ENCODE measurements at places on chromosomes 6 and 20.

- DNase-seq, result no peak
These were observed 39.2 kb upstream of the TPD52L1 start for GRCh38 chr6:125114248-125114858.

GRCh38 chr6:96466147-96466863 lies 55.3 kb upstream of the UFL1 start:
- no peak for DNase-seq

DNA sequence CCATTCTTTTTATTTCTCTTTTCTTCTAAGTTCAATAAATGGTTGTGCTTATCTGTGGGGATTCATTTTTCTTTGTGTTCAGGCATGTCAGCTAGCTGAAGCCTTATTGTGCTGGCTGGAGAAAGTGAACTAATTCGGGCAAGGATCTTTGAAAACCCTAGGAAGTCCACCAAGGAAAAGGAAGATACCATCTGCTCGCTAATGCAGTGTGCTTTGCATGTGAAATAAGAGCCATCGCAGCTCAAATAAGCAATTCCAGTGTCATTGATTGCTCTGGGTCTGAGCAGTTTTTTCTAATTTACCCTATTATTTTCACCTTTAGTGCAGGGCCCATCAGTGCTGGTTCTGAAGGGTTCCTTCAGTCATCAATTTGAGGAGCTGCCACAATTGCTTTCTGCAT lies 309.4 kb upstream of the SOX4 start:
- no peak for DNase-seq

DNA sequence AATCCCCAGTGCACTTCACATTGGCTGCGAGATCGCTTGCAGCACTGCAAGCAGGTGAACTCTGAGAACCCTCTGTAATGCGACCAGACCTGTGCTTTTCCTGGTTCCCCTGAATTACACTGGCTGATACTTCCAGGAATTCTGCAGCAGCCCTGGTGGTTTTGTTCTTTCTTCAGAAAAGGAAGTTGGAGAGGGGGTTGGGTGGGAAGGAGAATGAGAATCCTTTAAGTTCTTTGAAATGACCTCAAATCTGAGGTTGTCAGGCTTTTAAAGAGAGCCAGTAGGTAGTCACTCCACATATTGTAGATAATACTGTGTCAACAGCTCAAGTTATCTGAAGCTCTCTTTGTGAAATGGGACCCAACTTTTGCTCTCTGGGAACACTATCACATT lies 62.4 kb downstream of the GCNT2 start:
- DNase-seq, result no peak

GRCh38 chr6:28585335-28585734 lies 59.7 kb downstream of the GPX5 start:
- DNase-seq, result no peak

- DNase-seq, result no peak
These were observed 116.5 kb downstream of the TRDN start for GRCh38 chr6:123520217-123520616.

- DNase-seq, result no peak
These were observed 2.3 kb downstream of the ARFRP1 start for GRCh38 chr20:63705232-63706026.

GRCh38 chr6:15087186-15087589 lies 158.7 kb upstream of the JARID2 start:
- no peak for DNase-seq

DNA sequence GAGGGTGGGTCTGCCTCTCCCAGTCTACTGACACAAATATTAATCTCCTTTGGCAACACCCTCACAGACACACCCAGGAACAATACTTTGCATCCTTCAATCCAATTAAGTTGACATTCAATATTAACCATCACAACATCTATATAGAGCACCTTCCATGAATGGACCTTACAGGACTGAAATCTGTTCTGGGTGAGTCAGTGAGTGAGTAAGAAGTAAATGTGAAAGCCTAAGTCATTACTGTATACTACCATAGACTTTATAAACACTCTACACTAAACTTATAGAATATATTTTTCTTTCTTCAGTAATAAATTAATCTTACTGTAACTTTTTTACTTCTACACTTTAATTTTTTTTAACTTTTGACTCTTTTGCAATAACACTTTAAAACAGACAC lies 993.8 kb upstream of the MAP3K7 start:
- DNase-seq, result no peak

- no peak for DNase-seq
These were observed 86.0 kb downstream of the MBOAT1 start for GRCh38 chr6:20126102-20126752.

DNA sequence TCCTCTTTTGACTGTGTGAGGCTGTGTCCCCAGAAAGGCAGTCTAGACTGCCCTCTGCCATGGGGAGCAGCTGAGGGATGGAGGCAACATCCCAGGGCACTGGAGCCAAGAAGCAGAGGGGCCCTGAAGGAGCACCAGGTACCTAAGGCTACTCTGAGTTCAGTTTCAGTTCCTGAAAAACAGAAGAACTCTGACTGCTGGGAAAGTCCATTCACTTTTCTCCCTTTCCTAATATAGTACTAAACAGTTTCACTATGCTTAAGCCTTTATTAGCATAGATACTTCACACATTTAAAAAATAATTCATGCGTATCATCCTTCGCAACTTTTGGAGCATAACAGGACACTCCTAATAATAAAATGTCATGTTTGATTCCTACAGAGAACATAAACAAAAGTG lies 130.0 kb downstream of the FOXC1 start:
- DNase-seq, result no peak

DNA sequence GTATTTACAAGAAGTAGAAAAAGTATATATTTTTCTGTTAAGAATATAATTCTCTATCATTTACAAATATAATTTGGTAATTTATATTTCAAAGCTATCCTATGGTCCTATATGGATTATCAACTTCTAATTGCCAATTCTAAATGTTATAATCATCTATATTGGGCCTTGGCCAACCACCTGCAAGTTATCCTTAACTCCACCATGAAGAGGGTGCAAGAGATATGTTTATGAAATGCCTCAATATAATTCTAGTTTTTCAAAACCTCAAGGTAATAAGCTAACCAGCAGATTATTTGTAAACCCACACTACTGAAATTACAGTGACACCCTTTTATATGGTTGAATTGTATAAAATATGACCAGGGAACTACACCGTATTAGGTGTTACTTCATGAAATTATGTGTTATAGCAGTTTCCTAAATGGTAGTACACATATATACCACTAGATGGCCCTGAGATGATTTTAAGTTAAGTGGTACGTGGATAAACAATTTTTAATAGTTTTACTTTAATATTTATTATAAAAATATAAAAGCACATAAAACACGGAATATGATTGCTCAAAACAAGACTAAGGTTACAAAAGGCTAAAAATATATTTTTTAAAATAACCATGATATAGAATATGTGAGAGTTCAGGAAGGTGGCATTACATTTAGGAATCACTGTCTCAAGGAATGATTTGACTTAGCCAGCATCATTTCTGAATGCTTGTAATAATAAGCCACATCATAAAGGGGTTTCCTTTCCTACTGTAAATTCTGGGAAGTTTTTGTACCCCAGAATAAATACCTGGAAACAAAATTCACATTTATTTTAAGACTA lies 9.8 kb upstream of the PNISR start:
- DNase-seq, result no peak

- DNase-seq, result peak; percentile 75
These were observed at the start of gene ANKEF1 for GRCh38 chr20:10034717-10035571. ANKEF1 (plus strand) TSS chr20:10034987; CDS start chr20:10038302, 3,315 bp downstream.

DNA sequence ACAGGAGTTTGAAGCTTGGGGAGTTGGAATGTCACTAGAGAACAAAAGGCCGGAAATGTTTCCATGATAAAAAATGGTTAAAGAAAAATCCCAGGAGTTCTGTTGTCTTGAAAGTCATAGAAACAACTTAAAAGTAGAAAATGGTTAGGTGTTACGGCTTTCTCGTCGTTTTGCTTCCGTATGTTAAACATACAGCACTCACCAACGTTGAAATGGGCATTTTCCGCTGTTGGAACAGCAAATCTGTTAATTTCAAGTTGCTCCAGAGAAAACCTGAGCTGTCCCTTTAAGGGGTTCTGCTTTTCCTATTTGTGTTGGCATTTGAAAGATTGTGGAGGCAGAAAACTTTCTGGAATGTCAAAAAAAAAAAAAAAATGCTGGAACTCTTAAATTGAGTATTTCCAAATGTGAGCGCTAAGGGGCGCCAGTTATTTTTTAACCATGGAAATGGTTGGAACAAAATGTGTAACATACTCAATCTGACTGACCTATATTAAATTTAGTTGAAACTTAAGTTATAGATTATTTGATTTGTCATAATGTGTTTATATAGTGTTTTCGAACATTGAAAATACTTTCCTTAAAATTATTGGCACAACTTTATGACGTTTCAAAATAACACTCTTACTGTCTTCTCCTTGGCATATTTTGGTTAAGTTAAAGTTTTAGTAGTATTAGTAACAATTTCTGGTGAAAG lies 2.2 kb downstream of the QKI start:
- peak; percentile 24 for DNase-seq

DNA sequence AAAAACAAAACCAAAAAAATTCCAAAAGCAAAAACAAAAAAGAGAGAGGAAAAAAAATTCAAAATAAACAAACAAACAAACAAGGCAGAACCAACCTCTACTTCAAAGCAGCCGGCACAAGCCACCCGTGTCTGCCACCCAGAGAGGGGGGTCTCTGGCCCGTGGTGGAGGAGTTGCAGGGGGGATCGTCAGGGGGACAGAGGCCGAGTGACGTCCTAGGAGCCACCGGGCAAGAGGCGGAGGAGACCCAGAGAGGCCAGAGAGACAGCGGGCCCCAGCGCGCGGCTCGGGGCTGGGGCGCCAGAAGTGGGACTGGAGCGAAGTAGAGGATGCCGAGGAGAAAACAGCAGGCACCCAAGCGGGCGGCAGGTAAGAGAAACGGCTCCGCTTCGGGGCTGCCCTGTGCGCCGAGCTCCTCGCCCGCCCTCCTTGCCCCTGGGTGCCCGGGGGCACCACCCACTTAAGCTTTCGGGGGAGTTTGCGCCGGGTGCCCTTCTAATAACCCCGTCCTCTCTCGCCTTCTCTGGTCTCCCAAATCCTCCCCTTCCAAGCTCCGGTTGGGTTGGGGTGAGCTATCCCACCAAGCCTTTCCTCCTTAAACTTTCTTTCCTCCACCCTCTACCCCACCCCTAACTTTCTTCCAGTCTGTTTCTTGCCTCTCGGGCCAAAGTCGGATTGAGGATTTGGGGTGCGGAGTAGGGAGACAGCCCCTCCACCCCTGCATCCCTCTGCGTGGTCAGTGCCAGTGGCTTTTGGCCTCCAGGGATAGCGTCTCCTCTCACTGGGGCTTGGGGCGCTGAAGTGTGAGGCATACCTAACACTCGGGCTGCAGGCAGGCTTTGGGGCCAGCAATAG lies 1.0 kb downstream of the TSHZ2 start:
- peak; percentile 14 for DNase-seq

DNA sequence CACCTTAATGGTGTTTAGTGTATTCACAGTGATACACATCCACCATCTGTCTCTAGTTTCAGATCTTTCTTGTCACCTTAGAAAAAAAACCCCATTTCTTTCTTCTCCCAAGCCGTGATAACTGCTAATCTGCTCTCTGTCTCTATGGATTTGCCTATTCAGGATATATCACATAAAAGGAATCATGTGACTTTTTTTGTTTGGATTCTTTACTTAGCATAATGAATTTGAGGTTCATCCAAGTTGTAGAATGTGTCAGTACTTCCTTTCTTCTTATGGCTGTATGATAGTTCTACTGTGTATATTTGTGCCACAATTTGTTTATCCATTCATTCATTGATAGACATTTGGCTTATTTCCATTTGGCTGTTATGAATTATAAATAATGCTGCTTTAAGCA lies 57.1 kb downstream of the ITCH start:
- DNase-seq, result no peak

GRCh38 chr6:169880516-169880915 lies 129.1 kb downstream of the ERMARD start:
- DNase-seq, result no peak

DNA sequence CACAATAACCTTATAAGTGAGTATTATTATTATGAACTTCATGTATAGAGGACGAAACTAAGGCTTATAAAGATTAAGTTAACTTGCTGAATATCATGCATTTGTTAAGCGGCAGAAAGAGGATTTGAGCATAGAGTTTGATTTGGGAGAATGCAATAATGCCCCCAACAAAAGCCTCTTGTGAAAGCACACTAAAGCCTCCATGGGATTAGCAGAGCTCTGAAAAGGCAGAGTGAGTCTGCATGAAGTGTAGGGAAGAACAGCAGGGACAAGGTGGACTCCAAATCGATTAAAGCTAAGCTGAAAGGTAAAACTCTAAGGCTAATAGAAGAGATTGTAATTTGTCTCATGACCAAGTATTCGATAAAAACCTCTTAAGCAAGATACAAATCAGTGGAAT lies 100.3 kb downstream of the SH3BGRL2 start:
- no peak for DNase-seq

DNA sequence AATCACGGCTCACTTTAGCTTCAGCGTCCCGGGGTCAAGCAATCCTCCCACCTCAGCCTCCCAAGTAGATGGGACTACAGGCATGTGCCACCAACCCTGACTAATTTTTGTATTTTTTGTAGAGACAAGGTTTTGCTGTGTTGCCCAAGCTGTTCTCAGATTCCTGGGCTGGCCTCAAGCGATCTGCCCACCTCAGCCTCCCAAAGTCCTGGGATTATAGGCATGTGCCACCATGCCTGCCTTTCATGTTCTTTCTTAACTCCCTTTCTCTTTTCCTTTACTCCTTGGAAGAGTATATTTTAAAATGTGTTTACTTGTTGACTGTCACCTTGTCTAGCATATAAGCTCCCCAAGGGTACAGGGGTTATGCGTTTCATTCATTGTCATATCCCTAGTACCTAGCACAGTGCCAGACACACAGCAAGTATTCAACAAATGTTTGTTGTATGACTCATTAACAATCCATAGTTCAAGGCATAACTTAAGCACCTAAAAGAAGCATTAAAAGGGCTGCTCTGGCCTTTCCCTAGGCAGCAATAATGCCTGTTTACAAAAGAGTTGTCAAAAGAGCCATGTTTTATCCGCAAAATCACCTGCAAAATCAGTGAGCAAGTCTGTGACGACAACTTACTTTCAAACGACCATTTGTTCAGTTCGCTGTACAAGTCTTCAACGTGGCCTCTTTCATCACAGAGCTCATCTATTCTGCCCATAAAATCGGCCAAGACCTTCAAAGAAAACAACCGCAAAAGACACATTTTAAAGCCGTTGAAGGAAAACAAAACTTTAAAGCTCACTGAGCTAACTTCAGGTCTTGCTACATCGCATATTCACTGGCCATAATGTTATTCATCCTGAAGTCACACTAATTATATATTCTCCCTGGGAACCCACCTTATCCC lies 4.6 kb downstream of the CYP24A1 start:
- DNase-seq, result no peak

GRCh38 chr6:142706210-142706609 lies 238.8 kb downstream of the HIVEP2 start:
- no peak for DNase-seq

GRCh38 chr6:29708432-29709179 lies 14.6 kb upstream of the HLA-F start:
- peak; percentile 59 for DNase-seq

- no peak for DNase-seq
These were observed 364.3 kb upstream of the MAN1A1 start for GRCh38 chr6:119713903-119714302.

DNA sequence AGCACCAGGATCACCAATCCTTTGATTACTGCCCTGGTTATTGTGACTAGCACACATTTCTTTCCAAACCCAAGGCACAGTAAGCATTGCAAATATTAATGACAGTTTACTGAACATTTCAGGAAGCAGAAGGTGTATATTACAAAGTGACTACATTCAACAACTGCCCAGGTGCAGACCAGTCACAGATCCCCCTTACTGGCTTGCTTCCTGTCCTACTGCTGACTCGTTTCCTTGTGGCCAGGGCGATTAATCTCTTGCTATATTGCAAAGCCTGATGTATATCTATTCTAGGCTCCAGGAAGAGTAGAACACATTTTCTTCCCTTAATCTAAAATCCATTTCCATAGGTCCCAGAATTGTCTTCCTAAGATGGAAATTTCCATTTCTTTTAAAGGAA lies 77.2 kb upstream of the EPHA7 start:
- DNase-seq, result no peak
